ENCODE measurements at places on chromosomes 11 and 22.

DNA sequence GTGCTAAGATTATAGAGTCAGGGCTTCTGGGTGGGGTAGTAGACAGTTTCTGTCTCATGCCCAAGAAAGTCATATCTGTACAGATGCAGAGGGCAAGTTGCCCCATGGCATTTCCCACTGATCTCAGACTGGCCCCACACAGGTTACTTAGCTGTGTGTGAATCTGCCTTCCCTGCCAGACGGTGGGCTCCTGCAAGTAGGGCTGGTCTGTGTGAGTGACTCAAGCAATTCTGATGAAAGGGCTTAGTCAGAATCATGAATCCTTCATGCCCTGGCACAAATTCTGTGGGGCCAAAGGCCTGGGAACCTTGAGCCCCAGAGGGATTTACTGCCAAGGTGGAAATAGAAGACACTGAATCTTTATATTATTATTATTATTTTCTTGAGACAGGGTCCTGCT is 30.4 kb downstream of the USH1C start:
- no peak for DNase-seq

DNA sequence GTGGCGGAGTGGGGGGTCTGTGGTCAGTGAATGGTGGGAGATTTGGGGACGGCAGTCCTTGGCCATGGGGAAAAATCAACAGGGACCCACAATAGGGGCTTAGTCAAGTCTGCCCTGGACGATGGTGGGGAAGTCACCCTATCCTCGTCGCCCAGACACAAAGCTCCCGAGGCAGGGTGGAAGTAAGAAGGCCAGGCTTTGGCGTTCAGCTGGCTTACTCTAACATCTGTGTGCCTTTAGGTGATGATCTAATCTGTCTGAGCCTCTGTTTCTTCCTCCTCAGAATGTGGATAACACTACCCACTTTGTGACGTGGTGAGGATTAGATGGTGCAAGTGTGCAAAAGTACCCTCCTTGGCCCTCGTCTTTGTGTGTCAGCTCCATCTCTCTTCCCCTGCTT is 192.2 kb downstream of the ST3GAL4 start:
- no peak for DNase-seq

- DNase-seq = no peak
Observed at GRCh38 chr11:106507645-106508306, 430.3 kb downstream of the AASDHPPT start.

- no peak for DNase-seq
Observed at GRCh38 chr22:41181349-41182241, 23.5 kb upstream of the L3MBTL2 start.

- no peak for DNase-seq
Observed at GRCh38 chr11:60790726-60791125, 5.6 kb downstream of the MS4A10 start.

GRCh38 chr11:21567645-21568290 is 625.1 kb upstream of the ANO5 start:
- DNase-seq = no peak

- DNase-seq = no peak
Observed at GRCh38 chr11:14266622-14267021, 92.4 kb downstream of the RRAS2 start.

DNA sequence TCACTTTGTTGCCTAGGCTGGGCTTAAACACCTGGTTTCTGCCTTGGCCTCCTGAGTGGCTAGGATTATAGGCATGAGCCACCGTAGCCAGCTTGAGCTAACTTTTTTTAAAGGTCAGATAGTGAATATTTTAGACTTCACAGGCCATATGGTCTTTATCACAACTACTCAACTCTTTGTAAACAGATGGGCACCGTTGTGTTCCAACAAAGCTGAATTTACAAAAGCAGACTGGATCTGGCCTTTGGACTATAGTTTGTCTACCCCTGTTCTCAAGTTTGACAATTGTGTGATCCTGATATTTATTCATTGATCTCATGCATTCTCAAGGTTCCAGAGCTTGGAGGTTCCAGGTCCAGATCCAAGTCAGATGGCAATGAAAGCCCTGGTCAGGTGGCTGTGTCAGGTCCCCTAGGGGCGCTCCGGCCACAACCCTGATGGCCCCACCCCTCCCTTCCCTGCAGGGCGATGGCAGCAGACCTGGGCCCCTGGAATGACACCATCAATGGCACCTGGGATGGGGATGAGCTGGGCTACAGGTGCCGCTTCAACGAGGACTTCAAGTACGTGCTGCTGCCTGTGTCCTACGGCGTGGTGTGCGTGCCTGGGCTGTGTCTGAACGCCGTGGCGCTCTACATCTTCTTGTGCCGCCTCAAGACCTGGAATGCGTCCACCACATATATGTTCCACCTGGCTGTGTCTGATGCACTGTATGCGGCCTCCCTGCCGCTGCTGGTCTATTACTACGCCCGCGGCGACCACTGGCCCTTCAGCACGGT is 15.8 kb downstream of the P2RY2 start:
- DNase-seq = no peak

DNA sequence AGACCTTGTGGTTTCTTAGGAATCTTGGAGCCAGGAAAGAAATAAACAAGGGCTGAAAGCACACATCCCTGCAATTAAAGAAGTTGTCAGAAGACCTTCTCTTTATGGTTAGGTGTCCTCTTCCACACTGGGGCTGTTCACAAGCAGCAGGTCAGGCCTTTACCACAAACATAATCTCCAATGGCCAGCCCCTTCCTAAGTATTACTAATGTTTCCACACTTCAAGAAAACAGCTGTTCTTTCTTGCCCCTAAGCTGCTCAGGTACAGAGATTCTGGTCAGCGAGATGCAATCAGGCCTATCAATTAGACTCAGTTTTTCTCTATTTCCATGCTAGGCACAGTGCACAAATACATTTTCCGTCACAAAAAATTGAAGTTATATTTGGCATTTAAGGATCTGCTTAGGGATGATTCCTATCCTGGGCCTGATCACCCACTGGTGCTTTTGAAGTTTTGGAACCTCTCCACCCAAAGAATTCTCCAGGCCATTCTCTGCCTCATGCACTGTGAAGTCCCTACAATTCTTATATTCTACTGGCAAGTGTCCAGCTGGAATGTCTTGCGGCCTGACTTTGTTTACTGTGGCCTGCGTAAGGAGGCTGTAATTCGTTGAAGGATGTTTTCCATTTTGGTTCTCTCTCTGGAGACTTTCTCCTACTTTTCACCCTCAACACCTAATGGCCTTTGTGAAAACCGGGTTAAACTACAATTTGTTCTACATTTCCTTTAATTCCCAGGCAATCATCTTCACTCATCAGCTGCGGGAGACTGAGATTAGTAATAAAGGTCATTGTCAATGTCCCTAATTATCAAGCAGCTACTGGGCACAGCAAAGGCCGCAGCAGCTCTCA is 5.1 kb downstream of the PRAME start:
- no peak for DNase-seq

DNA sequence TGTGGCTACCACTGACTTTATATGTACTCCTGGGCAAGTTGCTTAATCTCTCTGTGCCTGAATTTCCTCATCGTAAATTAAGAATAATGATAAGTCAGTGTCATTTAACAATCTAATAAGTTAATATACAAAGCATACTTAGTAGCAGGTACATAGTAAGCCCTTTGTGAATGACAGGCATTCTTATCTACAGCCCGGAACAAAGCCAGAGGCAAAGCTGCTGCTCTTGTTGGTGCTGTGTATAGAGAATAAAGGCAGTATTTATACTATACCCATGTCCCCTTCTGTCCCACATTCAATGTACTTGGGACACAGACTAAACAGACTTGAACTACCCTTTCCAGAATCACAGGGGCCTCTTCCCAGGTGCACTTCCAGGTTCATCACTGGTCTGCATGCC is 229.7 kb upstream of the NCAM1 start:
- DNase-seq = no peak

DNA sequence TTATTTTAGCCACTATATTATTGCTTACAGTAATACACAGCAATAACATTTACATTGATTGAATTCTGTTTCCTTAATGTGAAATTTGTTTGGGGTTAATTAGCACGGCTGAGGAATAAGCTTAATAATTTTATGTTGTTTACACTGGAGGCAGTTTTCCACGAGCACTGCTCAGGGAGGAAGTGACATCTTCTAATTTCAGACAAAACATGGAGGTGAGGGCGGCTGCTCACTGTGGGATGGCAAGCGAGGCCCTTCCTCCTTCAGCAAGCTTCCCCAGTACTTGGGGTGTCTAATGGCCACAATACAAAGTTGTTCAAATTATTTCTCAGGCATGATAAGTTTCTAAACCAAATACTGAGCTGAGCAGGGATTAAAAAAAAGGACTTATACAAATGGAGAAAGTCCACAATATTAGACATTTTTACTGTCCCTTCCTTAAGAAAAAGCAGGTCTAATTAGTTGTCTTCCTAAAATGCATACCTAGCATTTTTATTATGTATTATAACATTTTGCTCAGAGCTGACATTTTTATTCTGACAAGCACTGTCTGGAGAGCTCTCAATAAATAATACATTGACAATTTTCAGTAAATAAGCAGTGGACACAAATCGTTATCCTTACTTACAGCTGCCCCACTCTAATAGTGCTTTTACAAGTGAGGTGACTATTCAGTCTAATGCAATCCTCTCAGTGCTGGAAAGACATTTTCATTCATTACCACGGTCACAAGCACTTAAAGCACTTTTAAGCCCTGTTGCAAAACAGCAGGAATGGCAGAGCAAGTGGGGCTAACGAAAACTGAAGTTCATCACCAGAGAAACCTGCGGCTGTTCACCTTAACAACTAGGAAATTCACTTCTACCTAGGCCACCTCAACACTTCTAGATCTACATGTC is 56.2 kb downstream of the SOX6 start:
- no peak for DNase-seq

GRCh38 chr22:23113067-23113846 is 28.5 kb downstream of the RSPH14 start:
- no peak for DNase-seq

DNA sequence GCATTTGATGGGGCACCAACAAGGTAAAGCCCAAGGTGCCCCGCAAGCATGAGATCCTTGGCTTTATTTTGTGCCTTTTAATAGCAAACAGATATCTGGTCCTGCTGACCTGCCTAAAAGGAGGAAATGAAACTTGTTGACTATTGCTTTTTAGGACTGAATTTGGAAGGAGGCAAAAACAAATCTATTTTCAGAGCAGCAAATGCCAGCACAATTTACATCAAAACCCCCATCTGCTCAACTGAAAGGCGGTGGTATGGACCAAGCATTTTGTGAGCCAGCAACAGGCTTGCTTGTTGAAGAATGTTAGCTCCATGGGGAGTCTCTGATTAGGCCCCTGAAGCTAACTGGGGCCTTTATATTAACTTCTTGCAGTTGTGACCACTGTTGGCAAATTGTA is 192.6 kb upstream of the E2F8 start:
- DNase-seq = no peak

GRCh38 chr11:121672630-121673487 is 220.1 kb upstream of the SORL1-AS1 start:
- DNase-seq = no peak

DNA sequence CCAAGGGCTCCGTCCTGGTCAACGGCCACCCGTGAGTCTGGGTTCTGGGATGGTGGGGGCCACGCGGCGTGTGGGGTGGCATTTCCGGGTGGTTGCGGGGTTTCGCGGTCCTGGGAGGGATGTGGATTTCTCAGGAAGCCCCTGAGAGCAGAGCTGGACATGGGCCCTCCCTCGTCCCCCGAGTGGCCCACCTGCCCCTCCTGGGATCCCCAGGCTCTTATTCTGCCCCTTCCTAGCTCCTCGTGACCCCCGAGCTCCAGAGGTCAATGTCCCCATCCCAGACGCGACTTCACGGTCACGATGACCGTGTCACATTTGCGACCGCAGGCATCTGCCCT is 4.4 kb downstream of the MUC5AC start:
- no peak for DNase-seq

- no peak for DNase-seq
Observed at GRCh38 chr22:47193606-47194329, 431.3 kb downstream of the TBC1D22A start.

GRCh38 chr11:15557457-15558230 is 442.9 kb downstream of the INSC start:
- no peak for DNase-seq

DNA sequence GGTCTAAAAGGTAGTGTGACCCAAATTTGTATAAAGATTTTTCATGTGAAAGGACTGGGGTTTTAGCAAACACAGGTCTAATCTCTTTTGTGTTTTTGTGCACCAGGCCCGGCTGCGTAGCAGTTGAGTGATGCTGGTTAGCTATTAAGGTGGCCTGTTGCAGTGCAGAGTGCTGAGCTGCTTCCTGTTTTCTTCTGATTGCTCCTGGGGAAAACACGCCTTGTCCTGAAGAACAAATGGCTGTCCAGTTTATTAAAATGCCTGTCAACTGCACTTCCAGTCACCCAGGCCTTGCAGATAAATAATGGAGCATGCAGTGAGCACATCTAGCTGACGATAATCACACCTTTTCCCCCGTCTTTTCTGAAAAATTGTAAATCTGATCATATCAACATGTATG is 1.8 kb downstream of the SRSF8 start:
- DNase-seq = peak; percentile 56

GRCh38 chr11:86041975-86042378 is 26.9 kb downstream of the PICALM start:
- no peak for DNase-seq

DNA sequence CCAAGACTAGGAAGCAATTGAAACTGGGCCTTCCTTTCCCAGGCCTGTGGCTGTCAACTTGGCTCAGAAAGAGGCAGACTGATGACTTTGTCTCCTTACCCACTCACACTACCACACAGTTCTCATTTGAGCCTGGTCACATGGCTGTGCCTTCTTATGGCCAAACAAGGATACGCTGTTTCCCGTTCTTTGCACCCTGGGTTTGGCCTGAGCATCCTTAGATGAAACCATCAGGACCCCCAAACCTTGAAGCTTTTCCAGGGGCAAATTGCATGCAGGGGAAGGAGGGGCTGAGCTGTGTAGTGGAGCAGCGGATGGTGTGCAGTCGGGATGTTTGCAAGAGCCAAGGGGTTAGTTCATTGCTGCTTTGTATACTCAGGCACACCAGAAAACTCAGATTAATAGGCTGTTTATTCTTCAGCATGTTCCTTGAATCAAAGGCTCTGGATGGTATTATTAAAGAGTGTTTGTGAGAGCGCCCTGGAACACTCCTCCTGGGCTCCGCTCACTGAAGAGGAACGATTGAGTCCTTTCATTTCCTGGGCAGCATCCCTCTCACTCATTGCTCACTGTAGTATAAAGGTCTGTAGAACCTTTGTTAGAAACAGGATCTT is 69.8 kb downstream of the ARFGAP2 start:
- no peak for DNase-seq

- no peak for DNase-seq
Observed at GRCh38 chr11:69429716-69430491, 51.6 kb upstream of the LINC01488 start.

GRCh38 chr11:26297189-26297975 is 34.5 kb upstream of the ANO3 start:
- no peak for DNase-seq

DNA sequence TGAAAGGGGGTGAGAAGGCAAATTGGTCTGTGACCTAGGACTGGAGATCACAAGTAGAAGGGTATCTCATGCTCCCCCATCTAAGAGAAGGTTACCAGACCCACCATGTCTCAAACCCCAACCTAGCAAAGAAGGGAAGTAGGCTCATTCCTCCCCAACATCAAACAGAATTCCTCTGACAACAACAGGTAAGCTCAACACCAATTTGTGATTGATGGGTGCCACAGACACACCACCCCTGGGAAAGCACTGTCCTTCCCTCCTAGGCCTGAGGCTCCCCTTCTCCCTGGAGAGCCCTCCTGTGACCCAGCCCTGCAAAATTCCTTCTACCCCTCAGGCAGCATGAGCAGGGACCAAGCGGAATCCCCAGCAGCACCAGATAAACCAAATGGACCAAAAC is 154.3 kb downstream of the BUD13 start:
- DNase-seq = no peak

- no peak for DNase-seq
Observed at GRCh38 chr11:36218283-36218921, 70.8 kb downstream of the COMMD9 start.

- no peak for DNase-seq
Observed at GRCh38 chr11:64185175-64185692, 737 bp upstream of the STIP1 start.

Data from stimulated activated CD4-positive, alpha-beta T cell treated with anti-CD3 and anti-CD28 coated beads, TNF-alpha, amount 100 ng/mL, for 24 hours (primary cell).